NCI-H1694 treated with DMSO at 0.1 percent for 48 hours (cell line): ENCODE measurements at places on chromosomes 6 and 20.

GRCh38 chr20:33162753-33163152 lies 5.2 kb upstream of the BPIFA2 start:
- DNase-seq: no peak

- no peak for DNase-seq
Observed at GRCh38 chr20:49937027-49937929, 1.1 kb downstream of the RNF114 start.

GRCh38 chr6:161481786-161482516 lies 208.1 kb upstream of the AGPAT4 start:
- DNase-seq: no peak

DNA sequence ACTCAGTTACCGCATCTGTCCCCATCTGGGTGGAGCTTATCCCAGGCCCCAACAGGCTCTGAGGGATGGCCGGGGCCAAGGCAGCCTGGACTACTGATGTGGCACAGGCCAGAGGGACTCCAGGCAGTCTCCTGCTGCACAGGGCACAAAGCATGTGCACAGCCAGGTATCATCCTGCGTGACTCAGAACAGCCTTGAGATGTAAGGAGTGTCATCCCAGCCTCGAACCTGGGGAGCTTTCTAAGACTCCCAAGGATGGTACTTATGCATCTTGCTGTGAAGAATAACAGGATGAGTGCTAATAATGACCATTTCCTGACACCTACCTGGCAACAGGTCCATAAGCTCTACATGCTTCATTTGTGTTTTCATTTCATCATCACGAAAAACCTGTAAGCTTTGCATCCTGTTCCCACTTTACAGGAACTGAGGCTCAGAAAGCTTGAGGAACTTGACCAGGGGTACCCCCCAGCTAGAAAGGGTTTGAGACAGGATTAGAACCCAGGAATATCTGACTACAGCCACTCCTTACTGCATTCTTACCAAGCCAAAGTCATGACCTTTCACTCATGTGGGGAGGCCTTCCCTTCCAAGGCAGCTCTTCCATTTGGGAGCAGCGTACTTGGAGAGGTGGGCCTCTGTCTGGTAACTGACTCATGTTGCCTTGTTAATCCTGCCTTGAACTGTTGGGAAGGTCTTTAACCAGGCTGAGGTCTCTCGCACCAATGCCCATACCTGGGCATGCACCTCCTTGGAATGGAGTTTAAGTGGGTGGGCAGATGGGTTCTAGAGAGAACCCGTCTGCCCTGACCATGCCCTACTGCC lies 1.9 kb downstream of the TRIB3 start:
- no peak for DNase-seq

DNA sequence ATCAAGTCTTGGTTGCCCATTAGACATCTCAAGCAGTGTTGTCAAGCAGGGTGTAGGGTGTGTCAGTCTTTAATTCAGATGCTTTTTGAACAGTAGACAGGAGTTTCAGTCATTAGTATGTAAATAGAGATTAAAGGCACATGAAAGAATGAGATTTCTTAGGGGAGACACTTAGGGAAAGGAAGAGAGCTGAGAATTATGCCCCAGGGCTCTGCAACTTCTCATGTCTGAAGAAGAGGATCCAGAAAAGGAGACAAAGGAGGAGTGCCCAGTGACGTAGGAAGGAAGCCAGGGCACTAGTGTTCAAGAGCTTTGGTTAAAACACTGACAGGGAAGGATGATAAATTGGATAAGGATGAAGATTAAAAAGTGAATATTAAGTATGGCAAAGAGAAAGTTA lies 569.7 kb downstream of the NKAIN2 start:
- no peak for DNase-seq

DNA sequence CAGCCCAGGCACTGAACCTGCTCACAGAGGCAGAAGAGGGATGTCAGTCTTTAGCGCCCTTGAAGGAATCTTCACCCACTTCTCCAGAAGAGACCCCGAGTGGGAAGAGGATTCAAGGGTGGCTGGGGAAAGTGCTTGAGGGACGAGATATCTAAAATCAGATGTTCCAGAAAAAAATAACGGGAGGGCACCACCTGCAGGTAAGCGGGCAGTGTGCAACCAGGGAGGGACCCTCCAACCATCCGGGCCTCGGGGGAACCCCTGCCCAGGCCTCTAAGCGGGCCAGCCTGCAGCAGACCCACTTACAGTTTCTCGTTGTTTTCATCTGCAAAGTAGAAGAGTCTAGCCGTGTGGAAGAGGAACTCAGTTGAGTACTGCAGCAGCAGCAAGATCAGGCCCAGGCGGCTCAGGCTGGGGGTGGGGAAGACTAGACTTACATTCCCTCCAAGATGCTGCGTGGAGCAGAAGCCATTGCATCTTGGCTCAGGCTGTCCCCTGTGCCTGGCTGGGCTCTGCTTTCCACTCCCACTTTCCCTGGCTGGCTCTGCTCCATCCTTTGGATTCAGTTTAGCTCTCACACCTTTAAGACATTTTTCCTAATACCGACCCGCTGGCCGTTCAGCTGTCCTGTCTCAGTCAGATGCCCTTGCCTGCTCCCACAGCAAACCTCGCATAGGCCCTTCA lies 71.0 kb downstream of the TRAM2 start:
- DNase-seq: no peak

DNA sequence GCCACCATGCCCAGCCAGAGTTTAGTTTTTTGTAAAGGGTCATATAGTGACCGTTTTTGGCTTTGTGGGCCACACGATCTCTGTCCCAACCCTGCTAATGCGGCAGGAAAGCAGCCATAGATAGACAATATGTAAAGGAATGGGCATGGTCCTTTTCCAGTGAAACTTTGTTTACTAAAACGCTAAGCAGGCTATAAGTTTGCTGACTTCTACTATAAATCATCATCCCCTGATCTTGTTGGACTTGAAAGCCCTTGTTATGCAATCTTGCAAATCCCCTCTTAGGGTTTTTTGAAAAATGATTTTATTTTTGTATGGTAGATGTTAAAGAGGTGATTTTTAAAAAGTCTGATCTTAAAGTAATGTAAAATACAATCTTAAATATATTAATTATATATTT lies 63.6 kb downstream of the CBFA2T2 start:
- no peak for DNase-seq

DNA sequence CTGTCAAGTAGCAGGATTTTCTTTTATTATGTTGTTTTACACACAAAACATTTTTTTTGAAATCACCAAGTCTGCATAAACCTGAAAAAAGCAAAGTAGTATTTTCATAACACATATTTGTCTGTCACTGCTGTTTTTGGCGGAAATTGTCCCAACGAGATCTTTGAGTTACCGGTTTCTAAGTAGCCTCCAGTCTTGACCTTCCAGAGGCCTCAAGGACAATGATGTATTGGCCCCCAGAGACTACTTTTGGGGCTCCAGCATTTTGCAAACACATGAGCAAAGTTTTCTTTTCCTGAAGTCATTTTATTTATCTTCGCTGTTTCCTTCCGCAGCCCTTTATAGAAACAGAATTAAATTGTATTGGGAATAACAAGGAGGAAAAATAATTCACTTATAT lies 862.6 kb downstream of the KIF16B start:
- no peak for DNase-seq

- no peak for DNase-seq
Observed at GRCh38 chr20:41242807-41243206, 74.7 kb downstream of the ZHX3 start.

DNA sequence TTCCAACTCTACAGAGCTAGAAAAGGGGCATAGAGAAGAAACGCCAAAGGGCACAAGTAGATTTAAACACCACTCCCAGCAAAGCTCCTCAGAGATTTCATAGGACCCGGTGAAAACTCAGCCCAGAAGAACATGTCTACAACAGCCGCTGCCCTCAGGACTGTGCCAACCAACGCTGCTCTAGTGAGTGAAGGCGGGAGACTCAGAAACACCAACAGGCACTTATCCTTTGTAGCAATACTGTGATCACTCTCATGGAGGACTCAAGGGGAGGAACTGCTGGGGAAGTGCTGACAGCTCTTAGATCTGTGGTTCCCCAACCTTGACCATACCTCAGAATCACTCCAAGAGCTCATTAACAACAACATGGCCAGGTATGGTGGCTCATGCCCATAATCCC lies 39.5 kb downstream of the STAU1 start:
- DNase-seq: no peak

DNA sequence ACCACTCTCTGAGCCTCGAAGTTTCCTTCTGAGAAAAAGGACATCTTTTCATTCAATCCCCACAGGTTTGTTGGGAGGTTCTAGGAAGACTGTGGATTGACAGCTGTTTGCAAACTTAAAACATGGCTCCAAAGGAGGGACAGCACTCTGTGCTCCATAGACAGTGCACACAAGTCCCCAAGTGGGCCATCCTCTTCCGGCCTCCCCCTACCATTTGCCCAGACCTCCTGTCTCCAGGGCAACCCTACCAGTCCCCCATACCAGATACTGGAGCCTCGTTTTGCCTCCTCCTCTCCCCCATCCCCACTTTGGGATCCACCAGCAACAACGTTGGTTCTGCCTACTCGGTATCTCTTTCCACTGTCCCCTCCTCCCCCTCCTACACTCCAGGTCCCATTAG lies 8.5 kb upstream of the DLGAP4 start:
- no peak for DNase-seq

GRCh38 chr6:153167061-153167891 lies 36.2 kb upstream of the RGS17 start:
- DNase-seq: no peak

GRCh38 chr6:6741264-6741663 lies 152.7 kb downstream of the LY86 start:
- no peak for DNase-seq

DNA sequence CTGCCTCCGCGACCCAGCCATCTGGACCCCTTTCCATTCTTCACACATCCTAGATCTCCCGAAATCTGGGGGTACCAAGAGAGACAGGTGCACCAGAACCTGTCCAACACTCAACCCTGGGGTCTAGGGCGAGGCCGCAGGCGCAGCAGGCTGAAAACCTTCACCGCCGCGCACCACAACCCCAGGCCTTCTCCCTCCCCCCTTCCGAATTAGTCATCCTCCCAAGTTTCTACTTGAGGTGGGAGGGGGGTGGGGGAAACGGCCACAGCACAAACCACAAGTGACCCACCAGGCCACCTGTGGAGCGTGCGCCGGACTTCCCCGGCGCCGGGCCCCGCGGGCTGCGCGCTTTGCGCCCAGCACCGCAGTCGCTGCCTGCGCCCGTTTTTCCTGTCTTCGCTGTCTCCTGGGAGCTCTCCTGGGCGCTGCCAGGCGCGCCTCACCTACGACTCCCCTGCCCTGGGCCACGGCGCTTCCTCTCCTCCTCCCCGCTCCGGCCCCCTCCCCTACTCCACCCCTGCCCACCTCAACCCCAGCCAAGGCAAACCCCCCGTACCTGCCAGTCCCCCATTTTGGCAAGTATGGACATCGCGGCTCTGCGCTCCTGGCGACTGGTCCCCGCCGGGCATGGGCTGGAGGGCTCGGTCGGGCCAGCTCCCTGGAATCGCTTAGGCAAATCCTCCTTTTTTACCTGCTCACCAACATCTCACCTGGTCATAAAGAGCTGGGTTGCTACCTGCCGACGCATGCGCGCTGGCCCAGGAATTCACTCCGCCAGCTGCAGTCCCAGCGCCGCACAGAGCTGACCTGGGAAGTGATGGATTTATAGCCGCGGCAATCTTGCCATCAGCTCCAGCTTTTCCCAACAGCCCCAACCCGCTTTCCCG lies 4.2 kb upstream of the TFAP2A start:
- no peak for DNase-seq

- no peak for DNase-seq
Observed at GRCh38 chr6:157611406-157611805, 211.6 kb upstream of the SNX9 start.

DNA sequence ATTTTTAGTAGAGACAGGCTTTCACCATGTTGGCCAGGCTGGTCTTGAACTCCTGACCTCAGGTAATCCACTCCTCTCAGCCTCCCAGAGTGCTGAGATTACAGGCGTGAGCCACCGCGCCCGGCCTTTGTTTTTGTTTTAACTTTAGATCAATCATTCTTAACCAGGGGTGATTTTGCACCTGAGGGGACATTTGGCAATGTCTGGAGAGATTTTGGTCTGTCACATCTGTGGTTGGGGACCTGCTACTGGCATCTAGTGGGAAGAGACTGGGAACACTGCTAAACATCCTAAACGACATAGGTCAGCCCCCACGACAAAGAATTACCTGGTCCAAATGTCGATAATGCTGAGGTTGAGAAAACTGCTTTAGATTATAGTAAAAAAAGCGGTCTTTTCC lies 82.3 kb downstream of the C6orf52 start:
- DNase-seq: no peak

DNA sequence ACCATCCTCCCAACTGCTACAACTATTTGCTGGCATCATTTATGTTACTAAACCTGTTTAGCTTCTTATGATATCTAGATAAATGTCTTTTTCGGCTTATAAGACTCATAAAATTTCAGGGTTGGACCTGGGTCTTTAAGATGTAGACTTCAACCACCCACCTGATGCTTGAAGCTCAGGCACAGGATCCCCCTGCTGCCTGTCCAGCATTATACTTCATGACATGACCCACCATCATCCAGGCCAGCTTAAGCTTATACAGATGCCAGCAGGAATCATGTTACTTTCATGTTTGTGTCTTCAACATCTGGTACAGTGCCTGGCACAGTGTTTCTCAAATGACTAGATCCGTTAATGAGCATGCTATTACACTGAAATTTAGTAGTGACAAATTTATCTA lies 47.4 kb downstream of the SLC17A5 start:
- DNase-seq: no peak

DNA sequence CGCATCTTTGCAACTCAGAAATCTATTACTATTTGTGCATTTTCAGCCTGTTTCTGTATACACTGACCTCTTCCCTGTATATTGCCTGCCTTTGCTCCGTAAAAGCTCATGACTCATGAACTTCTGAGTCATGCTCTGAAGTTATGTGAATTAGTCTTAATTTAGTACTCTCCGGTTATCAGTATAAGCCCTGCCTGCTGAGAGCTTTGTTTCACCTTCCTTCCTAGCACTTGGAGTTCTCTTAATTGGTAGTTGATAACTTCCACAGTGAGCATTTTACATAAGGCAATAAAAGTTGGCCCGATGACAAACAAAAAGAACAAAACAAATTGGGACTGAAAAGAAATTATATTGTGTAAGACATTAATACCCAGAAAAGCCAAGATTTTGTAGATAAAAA lies 231.4 kb downstream of the GJA1 start:
- DNase-seq: no peak

DNA sequence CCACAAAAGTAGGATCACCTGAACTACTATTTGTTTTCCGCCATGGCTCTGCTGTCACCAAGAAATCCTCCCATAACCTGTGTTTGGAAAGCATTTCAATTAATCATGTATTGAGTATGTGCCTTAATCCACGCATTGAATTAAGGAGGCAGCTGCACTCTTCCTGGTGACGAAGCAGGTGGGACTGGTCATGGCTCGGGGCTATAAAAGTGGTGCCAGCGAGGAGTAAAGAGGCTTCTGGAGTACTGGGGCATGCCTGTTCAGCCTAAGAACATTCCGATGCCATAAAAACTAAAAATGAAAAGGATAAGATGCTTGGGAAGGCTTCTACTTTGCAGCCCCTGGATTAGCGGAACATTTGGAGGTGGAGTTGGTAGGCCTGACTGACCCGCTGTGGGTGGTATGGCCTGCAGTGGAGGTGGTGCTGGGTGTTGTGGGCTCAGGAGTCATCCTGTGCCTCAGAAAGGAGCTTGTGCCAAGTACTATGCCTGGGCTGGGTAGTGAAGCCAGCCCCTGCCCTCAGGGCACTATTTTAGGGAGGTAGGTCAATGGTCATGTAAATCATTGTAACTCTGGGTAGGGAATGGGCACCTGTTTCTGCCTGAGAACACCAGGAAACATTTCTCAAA lies 110.5 kb downstream of the B3GAT2 start:
- DNase-seq: no peak

- DNase-seq: no peak
Observed at GRCh38 chr6:39199231-39199940, 29.9 kb downstream of the KCNK5 start.

GRCh38 chr6:150426198-150426597 lies 57.4 kb downstream of the IYD start:
- no peak for DNase-seq
